Left renal cortex interstitium (tissue), 4 donors: ENCODE measurements at places on chromosomes 4 and X. TPM values are rescaled to one million over a fixed set of nuclear protein-coding genes. Genes with fewer than 3 reads are reported as not detected.

Gene GLUD2
- polyA plus RNA-seq: 4.6 TPM

Gene ADAMTS3
- 9.4 TPM for polyA plus RNA-seq

Gene HDX
- polyA plus RNA-seq: 7.0 TPM

Gene FMR1NB
- 0.25 TPM for polyA plus RNA-seq

Gene MAGEA9B
- not detected for polyA plus RNA-seq

Gene GRIA2
- polyA plus RNA-seq: 2.1 TPM

Gene AMTN
- not detected for polyA plus RNA-seq

Gene NAP1L5
- 14.6 TPM for polyA plus RNA-seq

Gene MYOZ2
- polyA plus RNA-seq: 0.55 TPM

Gene GLRA3
- polyA plus RNA-seq: 0.07 TPM

Gene AMER1
- polyA plus RNA-seq: 7.3 TPM

Gene DMP1
- not detected for polyA plus RNA-seq

Gene KLHL4
- 6.1 TPM for polyA plus RNA-seq

Gene PCSK1N
- polyA plus RNA-seq: 19.0 TPM

Gene NOX1
- 1.2 TPM for polyA plus RNA-seq

Gene RRH
- 0.32 TPM for polyA plus RNA-seq
